ENCODE measurements at places on chromosomes 13 and 19. TPM values are rescaled to one million over a fixed set of nuclear protein-coding genes. Genes with fewer than 3 reads are reported as not detected.

The PSG7 gene
- not detected for total RNA-seq

The CCNE1 gene
- total RNA-seq, result 1.4 TPM

The ZNF726 gene
- 6.4 TPM for total RNA-seq

The FLT1 gene
- total RNA-seq, result 45.7 TPM

The MAMSTR gene
- 2.2 TPM for total RNA-seq

The ZC3H13 gene
- 53.1 TPM for total RNA-seq

The ZNF578 gene
- total RNA-seq, result 3.7 TPM

The CACNG7 gene
- total RNA-seq, result not detected

The RNF113B gene
- not detected for total RNA-seq

The NLRP11 gene
- total RNA-seq, result 0.35 TPM

The ODAD3 gene
- total RNA-seq, result 1.5 TPM

DNA sequence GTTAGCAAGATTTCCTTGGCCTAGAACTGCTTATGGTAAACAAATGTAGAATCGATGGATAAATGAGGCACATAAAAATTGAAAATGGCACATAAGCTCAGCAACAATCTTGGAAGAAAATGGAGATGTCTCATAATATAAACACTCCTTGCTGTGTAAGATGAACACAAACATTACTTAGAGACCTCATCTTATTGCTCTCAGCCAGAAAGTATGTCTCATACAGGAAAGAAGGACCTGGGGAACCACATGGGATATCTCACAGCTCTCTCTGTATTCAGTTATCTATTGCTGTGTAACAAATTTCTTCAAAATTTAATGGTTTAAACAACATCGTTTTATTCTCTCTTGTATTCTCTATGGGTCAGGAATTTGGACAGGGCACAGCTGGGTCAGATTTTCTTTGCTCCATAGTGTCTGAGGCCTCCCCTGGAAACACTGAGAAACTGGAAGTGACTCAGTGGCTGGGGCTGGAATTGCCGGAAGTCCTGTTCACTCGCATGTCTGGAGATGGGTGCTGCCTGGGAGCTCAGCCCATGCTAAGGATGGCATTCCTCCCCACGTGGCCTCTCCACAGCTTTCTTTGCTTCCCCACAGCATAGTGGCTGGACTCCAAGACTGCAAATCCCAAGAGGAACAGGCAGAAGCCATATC lies 105.1 kb downstream of the NUFIP1 start:
- no peak for DNase-seq

DNA sequence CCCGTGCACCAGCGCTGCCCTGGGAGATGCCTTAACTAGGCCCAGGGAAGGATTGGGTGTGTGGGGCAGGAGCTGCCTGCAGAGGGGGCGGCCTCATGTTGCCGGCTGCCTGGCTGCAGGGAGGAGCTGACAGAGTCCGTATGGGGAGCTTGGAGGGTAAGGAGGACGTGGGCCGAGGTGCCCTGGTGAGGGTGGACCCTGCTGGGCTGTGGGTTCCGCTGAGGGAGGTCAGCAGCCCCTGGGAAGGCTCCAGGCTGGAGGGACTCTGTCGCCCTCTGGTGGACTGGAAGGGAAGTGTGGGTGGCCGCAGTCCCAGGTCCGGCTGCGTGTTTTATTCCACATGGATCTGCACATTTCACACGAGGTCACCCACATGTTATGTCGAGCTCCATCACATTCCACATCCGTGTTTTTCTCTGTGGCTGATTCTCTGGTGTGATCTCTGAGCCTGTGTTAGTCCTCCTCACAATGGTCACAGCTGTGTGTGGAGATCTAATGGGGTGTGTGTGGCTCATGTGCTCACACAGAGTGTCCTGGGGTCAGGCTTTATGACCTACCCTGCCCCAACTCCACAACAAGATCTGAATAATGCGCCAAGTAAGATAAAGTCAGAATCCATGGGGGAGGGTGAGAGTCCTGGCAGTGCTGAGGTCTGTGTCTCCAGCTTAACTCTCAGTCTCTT lies 1.8 kb upstream of the CEACAM8 start:
- DNase-seq, result peak; percentile 26

DNA sequence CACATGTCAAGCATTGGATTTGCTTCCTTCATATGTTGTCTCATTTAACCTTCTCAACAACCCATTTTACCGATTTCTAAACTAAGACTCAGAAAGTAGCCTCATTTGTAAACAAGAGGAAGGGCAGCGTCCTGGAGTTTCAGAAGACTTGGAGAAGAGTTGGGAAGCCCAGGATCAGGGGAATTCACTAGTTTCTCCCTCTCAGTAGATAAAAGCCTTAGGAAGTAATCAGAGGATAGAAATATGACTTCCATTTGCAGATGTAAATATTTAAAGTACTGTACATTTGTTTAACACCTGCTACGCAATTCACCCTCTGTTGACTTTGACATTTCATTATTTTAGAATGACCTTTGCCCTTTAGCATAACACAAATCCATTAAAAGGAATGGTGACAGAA lies 216.4 kb downstream of the DCT start:
- no peak for DNase-seq

DNA sequence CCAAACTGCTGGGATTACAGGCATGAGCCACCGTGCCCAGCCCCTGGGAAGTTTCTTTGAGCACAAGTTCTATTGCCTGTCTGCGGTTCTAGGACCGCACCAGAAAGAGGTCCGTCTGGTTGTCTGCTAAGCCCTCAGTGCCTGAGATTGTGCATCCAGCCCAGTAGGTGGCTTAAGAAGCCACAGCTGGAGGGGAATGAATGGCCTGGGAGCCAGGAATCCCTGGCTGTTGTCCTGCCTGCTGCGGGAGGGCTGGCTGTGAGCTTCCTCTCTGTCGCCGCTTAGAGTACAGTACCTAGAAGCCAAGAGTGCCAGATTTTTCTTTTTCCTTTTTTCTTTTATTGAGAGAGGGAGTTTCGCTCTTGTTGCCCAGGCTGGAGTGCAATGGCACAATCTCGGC lies 4.2 kb upstream of the TYK2 start:
- no peak for DNase-seq

DNA sequence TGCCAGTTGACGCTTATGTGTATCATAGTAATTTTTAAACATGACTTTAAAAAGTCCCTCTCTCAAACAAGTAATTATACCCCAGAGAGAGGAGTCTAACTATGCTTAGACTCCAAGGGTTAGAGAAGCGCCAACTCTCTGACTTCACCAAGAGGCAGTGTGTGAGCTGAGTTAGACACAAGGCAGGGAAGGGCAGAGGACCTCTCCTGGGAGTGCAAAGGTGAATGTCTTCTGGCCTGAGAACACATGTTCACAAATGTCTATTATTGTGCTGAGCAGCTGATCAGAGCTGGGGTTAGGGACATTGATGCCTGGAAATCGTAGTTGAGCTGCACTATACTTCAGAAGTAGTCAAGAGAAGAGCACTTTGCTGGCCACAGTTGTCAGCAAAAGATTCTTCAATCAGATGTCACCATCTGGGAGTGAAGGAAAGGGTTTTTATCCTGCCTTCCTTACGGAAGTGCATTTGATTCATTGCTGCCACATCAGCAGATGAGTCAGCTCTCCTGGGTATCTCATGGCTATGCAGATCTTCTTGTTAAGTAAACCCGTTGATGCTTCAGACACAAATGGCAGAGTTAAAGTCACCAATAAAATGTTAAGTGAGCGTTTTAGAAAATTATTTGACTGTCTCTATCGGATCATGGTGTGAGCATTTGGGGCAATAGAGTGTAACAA lies 283.2 kb upstream of the ARGLU1 start:
- no peak for DNase-seq

DNA sequence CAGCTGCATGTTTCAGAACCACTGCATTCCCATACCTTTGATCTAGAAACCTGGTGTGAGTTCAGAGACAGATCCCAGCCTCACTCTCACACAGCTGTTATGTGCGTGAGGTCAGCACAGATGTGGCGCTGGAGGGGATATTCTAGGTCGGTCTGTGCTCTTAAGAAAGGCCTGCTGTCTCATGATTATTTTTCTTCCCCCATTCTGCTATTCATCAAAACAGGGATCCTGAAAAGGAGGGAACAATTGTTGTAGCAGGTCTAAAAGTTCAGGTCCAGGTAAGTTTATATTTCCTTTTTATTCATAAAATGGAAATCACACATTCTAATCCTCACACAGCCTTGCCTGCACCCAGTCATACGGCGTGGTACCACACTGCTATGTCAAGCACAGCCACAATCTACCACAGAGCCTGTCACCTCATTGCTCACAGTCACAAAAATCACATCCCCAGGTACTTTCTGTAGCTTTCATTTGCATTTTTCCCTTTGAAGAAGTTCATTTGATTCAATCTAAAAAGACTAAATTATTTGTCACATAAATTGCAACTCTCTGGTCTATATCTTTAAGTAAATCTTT lies 867 bp downstream of the ZNF546 start:
- DNase-seq, result no peak

DNA sequence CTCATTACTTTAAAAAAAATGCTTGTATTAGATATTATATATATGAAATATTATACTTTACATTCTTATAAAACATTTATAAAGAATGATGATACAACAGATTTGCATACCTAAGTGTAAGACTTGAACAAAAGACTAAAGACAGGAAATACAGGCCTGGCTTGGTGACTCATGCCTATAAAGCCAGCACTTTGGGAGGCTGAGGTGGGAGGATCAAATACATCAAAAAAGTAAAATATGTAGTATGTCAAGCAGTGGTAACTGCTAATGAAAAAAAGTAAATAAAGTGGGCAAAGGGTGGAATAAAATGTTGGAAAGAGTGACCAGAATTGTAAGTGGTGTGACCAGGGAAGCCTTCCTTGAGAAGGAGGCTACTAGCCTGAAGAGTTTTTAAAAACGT lies 133.7 kb downstream of the GGACT start:
- no peak for DNase-seq

DNA sequence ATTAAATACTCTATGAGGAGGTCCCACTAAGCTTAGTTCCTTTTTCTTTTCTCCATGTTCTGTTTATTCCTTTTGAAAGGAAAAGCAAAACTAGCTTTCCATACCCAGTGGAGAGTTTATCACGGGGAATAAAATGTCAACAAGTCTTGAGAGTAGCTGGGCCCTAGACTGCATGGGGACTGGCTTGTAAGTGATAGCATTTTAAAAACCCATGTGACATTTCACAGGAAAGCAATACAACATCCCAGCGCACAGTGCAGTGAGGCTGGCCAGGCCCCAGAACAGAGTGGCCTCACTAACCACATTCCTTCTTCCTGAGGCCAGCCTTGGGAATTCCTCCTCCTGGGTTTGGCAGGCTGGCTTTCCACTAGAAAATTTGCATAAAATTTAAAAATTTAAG lies 149.8 kb downstream of the DLEU7 start:
- no peak for DNase-seq

GRCh38 chr19:8163759-8164158 lies 14.4 kb upstream of the FBN3 start:
- DNase-seq, result no peak

DNA sequence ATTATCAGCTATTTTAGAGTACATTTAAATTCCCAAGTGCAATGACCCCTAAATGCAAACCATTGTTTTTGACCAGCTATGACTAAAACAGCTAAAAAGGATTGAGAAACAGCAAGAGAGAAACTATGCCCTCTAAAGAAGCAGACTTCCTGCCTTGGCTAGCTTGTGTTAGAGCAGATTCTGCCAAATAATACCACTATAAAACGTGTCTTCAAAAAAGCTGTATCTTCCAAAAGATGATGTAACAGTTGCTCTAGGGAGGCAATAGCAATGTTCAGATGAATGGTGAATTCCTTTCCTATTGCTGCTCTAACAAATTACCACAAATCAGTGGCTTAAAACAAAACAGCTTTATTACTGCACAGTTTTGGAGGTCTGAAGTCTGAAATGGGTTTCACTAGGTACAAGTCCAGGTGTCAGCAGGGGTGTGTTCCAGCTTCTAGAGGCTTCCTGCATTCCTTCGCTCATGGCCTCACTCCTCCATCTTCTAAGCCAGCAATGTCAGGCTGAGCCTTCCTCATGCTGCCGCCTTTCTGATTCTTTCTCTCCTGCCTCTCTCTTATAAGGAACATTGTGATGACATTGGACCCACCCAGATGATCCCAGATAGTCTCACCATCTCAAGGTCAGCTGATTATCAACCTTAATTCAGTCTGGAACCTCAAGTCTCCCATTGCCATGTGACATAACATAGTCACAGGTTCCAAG lies 84.5 kb downstream of the LRRC63 start:
- no peak for DNase-seq

DNA sequence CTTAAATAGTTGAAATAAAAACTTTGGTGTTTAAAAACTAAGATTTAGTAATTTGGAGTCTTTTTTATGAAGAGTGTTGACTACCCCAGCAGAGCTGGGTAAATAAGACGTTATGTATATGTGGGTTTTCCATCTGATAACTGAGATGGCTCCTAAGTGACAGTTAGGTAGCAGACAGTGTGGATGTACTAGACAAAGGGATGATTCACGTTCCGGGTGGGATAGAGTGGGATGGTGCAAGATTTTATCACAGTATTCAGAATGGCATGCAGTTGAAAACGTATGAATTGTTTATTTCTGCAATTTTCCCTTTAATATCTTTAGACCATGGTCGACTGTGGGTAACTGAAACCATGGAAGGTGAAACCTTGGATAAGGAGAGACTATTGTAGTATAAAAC lies 50.4 kb downstream of the NAA16 start:
- no peak for DNase-seq

DNA sequence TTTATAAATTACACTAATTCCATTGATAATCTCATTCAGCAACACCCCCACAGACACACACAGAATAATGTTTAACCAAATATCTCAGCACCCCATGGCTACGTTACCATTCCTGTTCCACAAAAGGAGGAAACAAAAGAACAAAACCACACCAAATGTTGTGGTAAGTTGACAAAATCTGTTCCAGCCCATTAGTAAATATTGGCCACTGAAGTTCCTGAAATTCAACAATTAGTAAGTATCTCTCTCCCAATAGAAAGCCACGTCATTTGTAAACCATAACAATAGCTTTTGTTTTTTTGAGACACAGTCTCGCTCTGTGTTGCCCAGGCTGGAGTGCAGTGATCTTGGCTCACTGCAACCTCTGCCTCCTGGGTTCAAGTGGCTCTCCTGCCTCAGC lies 2.3 kb upstream of the FCAR start:
- no peak for DNase-seq

- DNase-seq, result no peak
These were observed 50.5 kb downstream of the RFC3 start for GRCh38 chr13:33868343-33868994.

- no peak for DNase-seq
These were observed 12.7 kb downstream of the SOX1 start for GRCh38 chr13:112079696-112080095.

GRCh38 chr19:20858218-20858617 lies 64.8 kb upstream of the ZNF85 start:
- DNase-seq, result no peak

GRCh38 chr13:95180513-95181245 lies 120.6 kb downstream of the ABCC4 start:
- no peak for DNase-seq

- DNase-seq, result no peak
These were observed 10.0 kb downstream of the PMIS2 start for GRCh38 chr19:35595928-35596327.

GRCh38 chr19:19711934-19712828 lies 20.7 kb downstream of the ZNF14 start:
- no peak for DNase-seq

All from kidney (tissue), 22 donors.